NCI-H460 (cell line): ENCODE measurements at places on chromosomes 5 and 9. TPM values are rescaled to one million over a fixed set of nuclear protein-coding genes. Genes with fewer than 3 reads are reported as not detected.

DNA sequence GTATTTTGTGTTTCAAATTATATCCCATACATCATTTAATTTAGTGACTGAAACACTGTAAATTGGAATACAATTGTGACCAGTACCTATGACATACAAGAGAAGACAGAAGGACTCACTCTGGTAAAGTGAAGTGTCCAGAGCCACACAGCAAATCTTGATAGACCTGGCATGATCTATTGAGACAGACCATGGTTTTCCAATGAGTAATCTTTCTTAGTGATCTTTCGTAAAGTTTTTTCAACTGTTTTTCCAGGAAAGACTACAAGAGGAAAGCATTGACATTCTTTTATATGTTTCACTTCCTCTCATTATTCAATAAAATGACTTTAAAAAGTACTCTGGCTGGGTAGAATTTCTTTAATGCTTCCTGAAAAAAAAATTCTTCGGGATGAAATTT is 43.3 kb upstream of the ALDH1A1 start:
- DNase-seq, result no peak

GRCh38 chr5:151067632-151068432 is 13.0 kb downstream of the TNIP1 start:
- no peak for DNase-seq

GRCh38 chr9:15329539-15330109 is 22.6 kb upstream of the TTC39B start:
- DNase-seq, result no peak

DNA sequence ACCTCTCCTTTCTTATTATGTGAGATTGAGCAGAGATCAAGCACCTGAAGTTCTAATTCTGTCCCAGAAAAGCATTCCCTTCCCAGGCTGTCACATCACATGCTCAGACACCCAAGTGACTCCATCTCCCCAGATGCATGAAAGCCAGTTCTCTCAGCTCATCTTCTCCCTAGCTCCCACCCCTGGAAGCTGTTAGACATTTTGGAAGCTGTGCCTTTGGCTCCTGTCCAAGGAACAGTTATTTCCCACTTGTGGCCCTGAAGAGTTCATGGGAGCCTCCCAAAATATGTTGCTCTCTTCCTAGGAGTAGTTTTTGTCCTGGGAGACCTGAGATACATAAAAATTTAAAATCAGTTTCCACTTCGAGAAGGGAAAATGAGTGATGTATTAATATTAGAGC is 161.4 kb upstream of the GAS1 start:
- DNase-seq, result no peak

GRCh38 chr5:82984786-82985735 is 92.1 kb downstream of the TMEM167A start:
- DNase-seq, result no peak

DNA sequence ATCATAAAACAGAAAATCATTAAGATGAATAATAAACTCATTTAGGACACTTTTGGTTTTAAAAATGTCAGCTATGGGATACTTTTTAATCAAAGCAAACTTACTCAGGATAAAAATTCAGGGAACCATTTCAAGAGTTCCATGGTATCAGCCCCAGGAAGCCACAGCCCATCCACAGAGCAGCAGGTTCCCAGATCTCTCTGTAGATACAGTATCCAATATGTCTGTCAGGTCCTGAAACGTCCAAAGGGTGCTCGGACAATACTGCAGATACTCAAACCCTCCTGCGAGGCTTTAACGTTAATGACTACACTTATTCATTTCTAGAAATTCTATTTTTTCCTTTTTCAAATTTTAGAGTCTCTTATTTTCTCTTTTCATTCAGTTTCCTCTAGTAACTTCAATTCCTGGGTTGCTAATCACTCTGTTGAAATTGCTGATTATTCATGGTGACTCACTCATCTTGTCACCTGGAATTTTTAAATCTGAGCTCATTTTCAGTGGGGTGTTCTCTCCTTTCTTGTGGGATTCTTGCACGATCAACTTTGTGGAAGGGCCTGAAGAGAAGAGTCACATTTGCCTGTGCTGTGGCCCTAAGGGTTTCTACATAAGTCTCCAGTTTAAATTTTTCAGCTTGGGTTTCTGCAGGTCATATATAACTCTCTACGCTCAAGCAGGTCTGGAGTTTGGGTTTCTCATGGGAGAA is 435.8 kb downstream of the CTNND2 start:
- DNase-seq, result no peak

GRCh38 chr5:149543361-149544027 is 7.7 kb downstream of the CSNK1A1 start:
- no peak for DNase-seq

GRCh38 chr9:131303381-131304321 is 14.1 kb downstream of the PLPP7 start:
- DNase-seq, result no peak

DNA sequence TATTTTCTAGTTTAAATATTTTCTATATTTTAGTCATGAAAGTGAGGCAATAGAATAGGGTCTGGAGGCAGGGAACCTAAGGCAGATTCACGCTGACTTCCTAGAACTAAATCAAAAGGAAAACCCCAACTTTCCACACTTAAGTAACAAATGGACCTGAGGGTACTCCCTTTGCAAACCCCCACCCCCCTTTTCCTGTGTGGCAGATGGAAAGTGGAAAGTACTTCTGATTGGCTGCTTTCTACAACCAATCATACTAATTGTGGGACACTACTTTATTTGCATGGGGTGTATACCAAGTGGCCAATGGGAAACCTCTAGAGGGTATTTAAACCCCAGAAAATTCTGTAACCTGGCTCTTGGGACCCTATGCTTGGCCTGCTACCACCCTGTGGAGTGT is 4.8 kb upstream of the CENPH start:
- no peak for DNase-seq

- DNase-seq, result no peak
Measured at GRCh38 chr9:17824191-17824590, 245.3 kb downstream of the SH3GL2 start.

GRCh38 chr5:143435210-143435657 is 31.7 kb upstream of the NR3C1 start:
- no peak for DNase-seq

- DNase-seq, result peak; percentile 58
Measured at GRCh38 chr5:132496631-132497487, 6.3 kb upstream of the IRF1 start.

- no peak for DNase-seq
Measured at GRCh38 chr9:117945286-117945685, 241.1 kb downstream of the TLR4 start.

- DNase-seq, result no peak
Measured at GRCh38 chr5:91401175-91401574, 18.1 kb upstream of the ARRDC3 start.

DNA sequence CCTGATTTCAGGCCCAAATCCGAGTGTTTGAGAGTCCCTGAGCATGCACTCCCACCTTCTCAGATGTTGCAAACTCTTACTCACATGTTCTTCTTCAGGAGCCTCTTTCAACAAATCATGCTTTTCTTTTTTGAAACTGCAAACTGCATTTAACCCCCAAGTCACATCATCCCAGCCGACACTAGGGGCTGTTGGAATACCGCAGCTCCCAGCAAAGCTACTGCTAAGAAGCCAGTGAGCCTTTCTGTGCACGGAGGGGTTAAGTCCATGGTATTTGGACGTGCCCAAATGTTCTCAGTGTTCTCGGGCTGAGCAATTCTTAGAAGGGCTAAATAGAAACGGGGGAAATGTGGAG is 282.9 kb downstream of the NFIB start:
- DNase-seq, result no peak

DNA sequence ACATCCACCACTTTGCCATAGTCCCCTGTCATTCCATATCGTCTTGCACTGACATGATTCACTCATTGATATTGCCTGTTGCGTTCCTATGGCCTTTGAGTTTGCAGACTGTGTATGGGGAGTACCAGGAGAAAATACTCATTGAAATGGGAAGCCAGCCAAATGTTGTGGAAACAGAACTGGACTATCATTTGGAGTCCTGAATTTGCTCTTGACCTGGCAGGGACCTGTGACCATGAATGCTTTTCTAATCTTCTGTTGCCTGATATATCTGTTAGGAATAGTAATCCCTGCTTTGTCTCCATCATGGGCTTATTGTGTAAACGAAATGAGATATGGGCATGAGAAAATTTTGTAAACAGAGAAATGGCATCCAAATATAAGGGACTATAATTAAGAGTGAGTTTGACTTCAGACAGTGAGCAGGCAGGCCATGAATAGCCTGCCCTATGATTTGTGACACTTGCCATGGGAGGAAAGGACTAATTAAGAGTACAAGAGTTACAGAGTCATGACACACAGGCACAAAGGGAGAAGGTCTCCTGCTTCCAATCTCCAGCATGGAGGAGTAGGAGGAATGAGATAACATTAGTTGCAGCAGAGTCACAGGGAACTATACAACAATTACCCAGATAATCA is 572.9 kb upstream of the SGCD start:
- no peak for DNase-seq

DNA sequence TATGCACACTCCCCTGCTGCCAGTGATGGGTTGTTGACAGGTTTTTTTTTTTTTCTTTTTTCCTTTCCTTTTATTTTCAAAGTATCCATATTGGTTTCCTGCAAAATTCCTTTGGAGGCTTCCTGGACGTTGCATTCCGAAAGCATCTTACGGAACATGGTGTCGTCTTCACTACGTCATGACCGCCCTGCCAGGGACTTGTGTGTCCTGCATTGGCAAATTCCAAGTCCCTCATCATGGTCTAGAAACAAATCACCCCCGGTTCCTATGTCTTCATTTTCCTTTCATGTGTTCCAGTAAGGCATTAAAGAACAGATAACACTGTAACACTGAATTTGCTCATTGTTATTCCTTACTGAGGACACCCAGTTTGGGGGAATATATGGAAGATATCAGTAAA is 35.0 kb upstream of the ADAMTSL1 start:
- no peak for DNase-seq

GRCh38 chr9:109560470-109561132 is 62.5 kb upstream of the PTPN3 start:
- DNase-seq, result no peak

- DNase-seq, result no peak
Measured at GRCh38 chr9:90873422-90873821, 71.8 kb downstream of the SYK start.

DNA sequence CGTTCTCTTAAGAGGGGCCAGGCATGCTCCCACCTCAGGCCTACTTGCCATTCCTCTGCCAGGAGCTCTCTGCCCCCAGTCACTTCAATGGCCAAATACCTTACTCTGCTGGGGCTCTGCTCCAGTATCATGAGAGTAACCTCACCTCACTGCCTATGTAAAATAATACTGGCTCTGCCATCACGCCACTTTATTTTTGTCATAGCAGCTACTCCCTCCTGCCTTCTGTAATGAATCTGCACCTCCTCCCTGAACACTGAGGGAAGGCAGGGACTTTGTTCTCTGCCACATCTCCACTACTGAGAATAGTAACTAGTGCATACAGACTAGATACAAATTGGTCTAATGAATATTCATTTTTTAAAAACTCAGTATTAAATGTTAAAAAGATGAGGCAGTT is 33.8 kb downstream of the MACROH2A1 start:
- DNase-seq, result no peak

GRCh38 chr5:27242258-27242626 is 203.9 kb upstream of the CDH9 start:
- DNase-seq, result no peak

- DNase-seq, result peak; percentile 66
Measured at GRCh38 chr5:149938279-149938678, 6.3 kb downstream of the PDE6A start.

DNA sequence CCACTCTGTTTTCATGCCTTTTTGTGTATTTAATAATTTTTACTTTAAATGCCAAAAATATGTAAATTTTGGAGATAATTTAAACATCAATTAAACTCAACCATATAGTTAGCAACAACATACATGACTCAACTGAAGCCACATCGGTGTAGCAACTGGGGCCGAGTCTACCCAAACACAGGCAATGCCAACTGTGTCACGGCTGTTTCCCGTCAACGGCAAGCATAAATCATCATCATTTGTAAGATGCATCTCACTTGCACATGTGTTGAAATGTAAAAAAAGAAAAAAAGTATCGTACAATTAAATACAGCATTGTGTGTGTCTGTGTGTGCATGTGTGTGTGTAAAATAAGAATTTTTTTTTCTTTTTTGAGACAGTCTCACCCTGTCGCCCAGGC is 160.1 kb upstream of the TAS2R1 start:
- no peak for DNase-seq

GRCh38 chr9:82560457-82560904 is 502.5 kb downstream of the RASEF start:
- no peak for DNase-seq

GRCh38 chr9:16085167-16085726 is 532.4 kb downstream of the CCDC171 start:
- no peak for DNase-seq

- DNase-seq, result no peak
Measured at GRCh38 chr9:38694676-38695075, 25.3 kb downstream of the FAM240B start.

- no peak for DNase-seq
Measured at GRCh38 chr5:11992518-11992917, 88.3 kb upstream of the CTNND2 start.

TRPM6 gene
- total RNA-seq, result 1.4 TPM in 2 replicates

PBX3 gene
- total RNA-seq, result 11.3 and 12.5 TPM in 2 replicates

PDZD2 gene
- not detected in 2 replicates for total RNA-seq

MRPS27 gene
- total RNA-seq, result 123 and 139 TPM in 2 replicates

ADRA1B gene
- 0.12 and 0.17 TPM in 2 replicates for total RNA-seq

ARID3C gene
- total RNA-seq, result not detected in 2 replicates

SLC36A3 gene
- total RNA-seq, result not detected in 2 replicates

NR2F1-AS1 gene
- 17.0 and 17.7 TPM in 2 replicates for total RNA-seq

HMGCR gene
- 22.6 and 25.5 TPM in 2 replicates for total RNA-seq

IL4 gene
- not detected in 2 replicates for total RNA-seq

KIAA0825 gene
- 13.0 and 13.2 TPM in 2 replicates for total RNA-seq

SOHLH1 gene
- not detected in 2 replicates for total RNA-seq

FAM169A gene
- total RNA-seq, result 15.8 and 18.5 TPM in 2 replicates

ESM1 gene
- 22.7 and 25.6 TPM in 2 replicates for total RNA-seq

PCDHGA4 gene
- 0.79 and 1.3 TPM in 2 replicates for total RNA-seq

ADAMTSL2 gene
- not detected in 2 replicates for total RNA-seq

PCDHB16 gene
- total RNA-seq, result 0.32 and 0.69 TPM in 2 replicates

NINJ1 gene
- total RNA-seq, result 69.1 and 74.2 TPM in 2 replicates

PFN3 gene
- not detected in 2 replicates for total RNA-seq
